Fibroblast of skin of right biceps (primary cell): ENCODE measurements at places on chromosomes 3 and 15.

GRCh38 chr15:49023354-49023753 is 22.9 kb downstream of the SECISBP2L start:
- DNase-seq, result no peak

- peak; percentile 65 for DNase-seq
These were observed 51.6 kb upstream of the FSIP1 start for GRCh38 chr15:39834256-39834655.

DNA sequence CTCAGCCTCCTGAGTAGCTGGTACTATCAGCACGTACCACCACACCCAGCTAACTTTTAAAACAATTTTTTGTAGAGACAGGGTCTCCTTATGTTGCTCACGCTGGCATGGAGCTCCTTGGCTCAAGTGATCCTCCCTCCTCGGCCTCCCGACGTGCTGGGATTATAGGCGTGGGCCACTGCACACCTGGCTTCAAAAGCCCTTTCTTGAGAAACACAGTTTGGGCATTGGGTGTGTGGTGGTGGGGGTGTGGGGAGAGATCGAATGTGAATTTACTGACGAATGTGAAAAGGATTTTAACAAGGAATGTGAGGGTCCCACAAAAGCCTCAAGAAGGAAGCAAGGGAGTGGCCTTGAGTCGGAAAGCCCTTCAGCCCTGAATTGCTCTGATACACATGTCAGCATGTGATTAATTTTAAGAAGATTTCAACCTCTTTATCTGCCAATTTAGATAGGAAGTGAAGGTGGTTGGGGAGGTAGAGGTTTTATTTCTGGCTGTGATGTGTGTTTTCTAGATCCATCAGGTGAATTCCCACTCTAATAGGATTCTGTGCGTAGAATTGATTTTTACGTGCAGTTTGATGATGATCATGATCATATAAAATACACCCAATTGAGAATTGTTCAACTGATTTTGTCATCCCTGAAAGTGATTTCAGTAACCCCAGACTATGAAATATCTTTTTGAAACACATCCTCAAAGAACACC is 1.1 kb downstream of the CCR4 start:
- no peak for DNase-seq

GRCh38 chr3:97967966-97968365 is 4.3 kb downstream of the RIOX2 start:
- no peak for DNase-seq

DNA sequence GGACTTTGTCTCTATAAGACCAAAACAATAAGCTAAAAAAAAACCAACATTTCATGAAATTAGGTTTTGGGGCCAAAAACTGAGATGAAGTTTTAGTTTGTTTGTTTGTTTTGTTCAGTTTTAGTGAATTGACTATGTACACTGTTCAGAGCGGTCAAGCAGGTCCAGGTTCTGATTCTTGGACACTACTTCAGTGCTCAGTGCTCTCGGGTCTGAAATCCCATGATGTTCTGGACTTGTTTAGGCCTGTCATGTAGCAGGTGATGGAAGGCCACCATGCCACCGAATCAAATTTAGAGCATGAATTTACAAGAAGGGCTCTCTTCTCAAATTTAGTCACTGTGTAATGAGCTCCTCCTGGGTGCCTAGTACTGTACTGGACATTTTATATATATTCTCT is 45.5 kb downstream of the COL8A1 start:
- no peak for DNase-seq

- DNase-seq, result peak; percentile 54
These were observed 213.6 kb downstream of the FEZF2 start for GRCh38 chr3:62159709-62160092.
